ENCODE measurements at places on chromosomes 2 and 18.

- DNase-seq, result peak; percentile 70
These were observed 4.5 kb downstream of the ZFP36L2 start for GRCh38 chr2:43221763-43222474.

GRCh38 chr2:112754564-112754963 lies 9.8 kb downstream of the CKAP2L start:
- DNase-seq, result no peak

DNA sequence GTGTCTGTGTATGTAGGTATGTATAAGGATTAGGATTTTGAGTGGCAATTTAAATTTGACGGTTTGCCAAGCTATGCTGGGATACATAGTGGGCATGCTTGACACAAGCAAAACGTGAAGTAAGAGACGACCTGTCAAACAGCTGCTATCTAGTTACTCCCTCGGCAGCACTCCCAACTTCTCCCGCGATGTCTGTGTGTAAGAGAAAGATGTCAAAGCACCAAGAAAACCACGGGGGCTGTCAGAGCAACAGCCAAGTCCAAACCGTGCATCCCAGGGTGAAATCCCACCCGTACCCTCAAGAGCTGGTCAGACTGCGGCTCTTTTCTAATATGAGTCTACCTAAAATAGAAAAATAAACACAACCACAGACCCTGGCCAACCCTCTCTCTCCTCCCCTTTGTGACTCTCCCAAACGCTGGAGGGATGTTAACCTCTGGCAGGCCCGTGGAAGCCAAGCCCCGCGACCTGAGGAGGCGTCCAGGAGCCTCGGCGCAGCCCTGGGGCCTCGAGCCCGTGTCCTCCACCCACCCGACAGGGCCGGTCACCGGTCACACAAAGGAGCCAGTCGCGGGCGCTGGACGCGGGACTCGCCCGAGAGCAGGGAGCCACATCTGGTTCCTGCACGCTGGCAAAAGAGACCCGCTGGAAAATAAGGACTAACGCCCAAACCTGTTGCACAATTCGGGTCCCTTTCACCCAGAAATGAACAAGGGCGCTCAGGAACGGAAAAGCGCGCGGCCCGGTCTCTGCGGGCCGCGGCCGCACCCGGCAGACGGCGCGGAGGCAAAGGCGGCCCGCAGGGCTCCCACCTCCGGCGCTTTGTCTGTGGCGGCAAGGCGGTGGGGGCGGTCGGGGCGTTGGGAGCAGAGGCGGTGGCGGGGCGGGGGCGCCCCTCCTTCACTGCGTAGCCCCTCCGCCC lies 925 bp downstream of the SESTD1 start:
- DNase-seq, result no peak

DNA sequence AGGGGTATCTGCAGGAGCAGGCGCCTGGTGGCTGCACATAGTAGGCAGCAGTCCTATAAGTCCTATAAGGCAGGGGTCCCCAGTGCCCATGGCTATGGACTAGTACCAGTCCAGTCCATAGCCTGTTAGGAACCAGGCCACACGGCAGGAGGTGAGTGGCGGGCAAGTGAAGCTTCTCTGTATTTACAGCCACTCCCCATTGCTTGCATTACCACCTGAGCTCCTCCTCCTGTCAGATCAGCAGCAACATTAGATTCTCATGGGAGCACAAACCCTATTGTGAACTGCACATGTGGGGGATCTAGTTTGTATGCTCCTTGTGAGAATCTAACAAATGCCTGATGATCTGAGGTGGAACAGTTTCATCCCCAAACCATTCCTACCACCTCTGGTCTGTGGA lies 33.1 kb downstream of the STK25 start:
- DNase-seq, result no peak

- DNase-seq, result peak; percentile 45
These were observed 153.2 kb downstream of the HDAC4 start for GRCh38 chr2:239247401-239248245.

DNA sequence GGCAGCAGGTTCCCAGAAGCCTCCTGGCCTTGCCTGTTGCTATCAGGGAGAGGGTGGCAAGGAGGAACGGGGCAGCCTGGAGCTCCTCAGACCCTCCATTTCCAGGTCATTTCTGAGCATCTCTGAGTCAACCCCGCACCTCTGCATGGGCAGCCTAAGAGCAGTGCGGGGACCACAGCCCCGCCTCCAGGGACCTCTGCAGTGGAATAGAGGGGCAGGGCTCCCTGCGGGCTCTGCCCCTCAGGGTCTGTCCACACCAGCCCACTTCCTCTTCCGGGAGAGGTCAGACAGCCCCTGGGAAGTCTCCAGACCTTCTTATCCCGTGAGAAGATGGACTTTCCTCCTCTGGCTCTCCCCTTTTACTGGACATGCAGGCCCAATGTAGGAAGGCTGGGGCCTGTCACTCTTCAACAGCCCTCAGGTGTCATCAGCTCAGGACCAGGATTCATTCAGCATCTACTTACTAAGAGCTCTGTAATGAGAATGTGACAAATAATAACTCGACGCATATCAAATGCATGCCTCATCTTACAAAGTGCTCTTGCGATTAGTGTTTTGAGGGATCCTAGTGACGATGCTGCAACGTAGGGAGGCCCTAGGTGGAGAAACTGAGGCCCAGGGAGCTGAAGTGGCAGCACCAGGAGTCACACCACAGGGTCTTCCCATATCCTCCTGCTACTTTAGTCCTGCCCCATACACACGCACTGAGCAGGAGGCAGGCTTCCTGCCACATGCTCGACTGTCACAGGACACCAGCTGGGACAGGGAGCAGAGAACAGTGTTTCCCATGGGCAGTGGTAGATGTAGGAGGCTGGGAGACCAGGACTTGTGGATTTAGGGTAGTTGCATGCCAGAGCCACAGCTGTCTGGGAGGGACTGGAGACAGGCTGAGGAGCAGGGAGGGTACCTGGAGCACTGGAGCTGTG lies 28.0 kb downstream of the SH2D6 start:
- no peak for DNase-seq

GRCh38 chr2:238649936-238650518 lies 197.9 kb upstream of the TWIST2 start:
- DNase-seq, result no peak

- peak; percentile 21 for DNase-seq
These were observed 1.1 kb upstream of the FN1 start for GRCh38 chr2:215436705-215437565.

DNA sequence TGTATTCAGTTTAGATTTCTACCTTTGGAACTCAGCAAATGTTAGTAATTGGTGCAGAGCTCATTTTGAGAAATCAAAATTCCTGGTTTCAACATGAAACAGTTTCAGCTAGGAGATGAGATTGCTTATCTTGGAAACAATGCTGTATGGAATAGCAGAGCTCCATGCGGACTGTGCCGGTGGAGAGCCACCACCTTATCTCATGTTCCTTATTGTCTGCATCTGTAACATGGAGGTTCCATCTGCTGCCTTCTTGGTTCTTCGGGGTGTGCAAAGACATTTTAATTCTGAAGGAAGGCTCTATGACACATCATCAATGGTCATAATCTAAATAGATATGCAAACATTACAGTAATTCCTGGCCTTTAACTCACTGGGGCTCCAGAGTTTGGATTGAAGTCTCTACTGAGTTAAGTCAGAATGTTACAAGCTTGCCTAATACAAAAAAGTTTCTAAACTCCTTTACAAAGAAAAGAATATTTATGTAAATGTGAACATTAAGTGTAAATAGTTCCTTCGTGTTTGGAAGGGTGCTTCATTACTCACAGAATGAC lies 65.3 kb downstream of the PRKRA start:
- no peak for DNase-seq

GRCh38 chr2:7703543-7704144 lies 786.4 kb downstream of the RNF144A start:
- no peak for DNase-seq

DNA sequence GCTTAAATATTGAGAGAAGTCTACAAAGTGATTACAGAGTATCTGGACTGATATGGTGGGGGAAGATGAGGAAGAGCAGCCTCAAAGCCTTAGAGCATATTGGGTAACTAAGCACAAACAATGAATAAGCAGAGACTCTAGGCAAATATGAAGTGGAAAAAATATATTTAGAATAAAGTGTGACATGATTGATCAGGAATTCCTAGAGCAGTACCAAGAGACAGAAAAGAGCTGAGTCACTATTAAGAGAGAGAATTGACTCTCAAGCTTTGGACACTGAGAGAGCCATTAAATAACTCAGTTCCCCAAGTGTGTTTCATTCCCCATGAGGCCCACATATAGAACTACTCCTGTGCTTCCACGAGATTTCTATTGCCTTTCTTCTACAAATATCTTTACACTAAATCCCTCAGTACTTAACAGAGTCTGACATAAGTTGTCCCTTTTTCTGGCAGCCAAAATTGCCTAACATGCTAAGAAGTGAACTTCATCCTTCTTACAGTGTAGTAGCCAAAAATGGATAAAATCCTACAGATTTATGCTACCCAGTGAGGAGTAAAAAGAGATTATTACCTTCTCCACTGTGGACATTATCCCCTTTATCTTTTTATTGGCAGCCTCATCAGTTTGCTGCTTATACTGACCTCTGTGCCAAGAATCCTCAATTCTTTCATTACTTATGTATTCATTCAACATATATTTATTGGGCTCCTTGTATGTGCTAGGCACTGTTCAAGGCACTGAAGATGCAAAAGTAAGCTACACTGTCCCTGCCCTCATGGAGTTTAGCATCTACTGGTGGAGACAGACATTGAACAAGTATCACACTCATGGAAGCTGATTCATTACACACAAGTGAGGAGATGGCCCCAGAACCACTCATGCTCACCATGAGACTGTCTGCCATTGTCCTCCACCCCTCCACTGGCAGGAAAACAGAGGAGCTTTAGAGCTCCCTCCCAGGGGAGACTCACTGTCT lies 45.4 kb downstream of the SLC40A1 start:
- no peak for DNase-seq

GRCh38 chr2:15640784-15641183 lies 49.1 kb downstream of the DDX1 start:
- DNase-seq, result no peak

DNA sequence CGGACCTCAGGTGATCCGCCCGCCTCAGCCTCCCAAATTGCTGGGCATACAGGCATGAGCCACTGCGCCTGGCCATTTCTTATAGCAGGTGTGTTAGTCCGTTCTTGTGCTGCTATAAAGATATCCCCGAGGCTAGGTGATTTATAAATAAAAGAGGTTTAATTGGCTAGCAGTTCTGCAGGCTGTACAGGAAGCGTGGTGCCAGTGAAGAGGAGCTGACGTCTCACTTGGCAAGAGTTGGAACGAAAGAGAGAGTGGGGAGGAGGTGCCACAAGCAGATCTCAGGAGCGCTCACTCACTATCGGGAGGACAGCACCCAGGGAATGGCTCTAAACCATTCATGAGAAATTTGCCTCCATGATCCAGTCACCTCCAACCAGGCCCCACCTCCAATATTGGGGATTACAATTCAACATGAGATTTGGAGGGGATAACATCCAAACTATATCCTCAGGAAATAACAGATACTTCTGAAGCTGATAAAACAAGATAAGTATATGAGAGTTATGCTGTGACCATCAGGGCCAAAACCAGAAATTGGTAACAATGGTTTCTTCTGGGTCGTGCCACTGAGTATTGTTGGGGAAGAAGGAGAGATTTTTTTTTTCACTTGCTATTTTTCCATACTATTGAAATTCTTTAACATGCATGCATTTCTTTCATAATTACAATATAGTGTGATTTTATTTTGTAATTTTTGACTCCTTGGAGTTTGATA lies 7.4 kb upstream of the RMC1 start:
- no peak for DNase-seq

- DNase-seq, result no peak
These were observed 32.5 kb upstream of the CD28 start for GRCh38 chr2:203673933-203674332.
